ENCODE measurements at places on chromosomes 3 and 15. TPM values are rescaled to one million over a fixed set of nuclear protein-coding genes. Genes with fewer than 3 reads are reported as not detected.

GRCh38 chr3:45551214-45552010 lies 43.1 kb upstream of the LIMD1 start:
- DNase-seq: no peak

GRCh38 chr3:123749711-123750110 lies 134.4 kb downstream of the MYLK start:
- no peak for DNase-seq

DNA sequence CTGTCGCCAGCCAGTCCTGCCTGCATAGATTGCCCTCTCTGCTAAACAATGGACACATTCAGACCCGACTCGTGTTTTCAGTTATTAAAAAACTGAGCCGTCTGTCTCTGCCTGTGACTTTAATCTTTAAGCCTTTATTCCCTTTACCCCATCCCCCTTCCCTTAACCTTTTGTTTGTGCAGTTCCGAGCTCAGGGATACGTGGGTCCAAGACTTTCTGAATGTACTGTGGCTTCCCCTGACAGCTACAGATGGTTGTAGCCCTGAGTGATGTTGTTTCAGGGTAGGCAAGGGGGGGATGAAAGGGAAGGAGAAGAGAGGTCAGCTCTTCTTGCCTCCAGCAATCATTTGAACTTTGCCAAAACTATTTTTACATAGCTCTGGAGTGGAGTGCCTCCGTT lies 44.6 kb downstream of the EEFSEC start:
- DNase-seq: no peak

DNA sequence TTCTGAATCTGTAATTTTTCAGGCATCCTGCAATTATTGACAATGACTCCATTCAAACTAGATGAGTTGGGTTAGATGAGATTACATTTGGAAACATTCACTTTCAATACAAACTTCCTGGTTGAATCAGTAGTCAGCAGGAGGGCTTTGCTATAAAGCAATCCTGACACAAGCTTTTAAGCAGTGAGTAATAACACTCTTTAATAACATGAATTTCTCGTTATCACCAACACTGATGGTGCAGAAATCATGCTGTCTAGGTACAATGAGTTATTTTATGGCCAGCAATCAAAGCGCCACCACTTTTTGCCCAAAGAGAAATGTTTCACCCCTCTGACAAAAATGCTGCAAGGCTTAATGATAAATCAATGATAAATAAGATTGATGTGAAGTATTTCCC lies 474.8 kb upstream of the CNTN4 start:
- DNase-seq: no peak

- no peak for DNase-seq
Measured at GRCh38 chr3:53949541-53949940, 57.9 kb upstream of the SELENOK start.

Gene PPP2R3A
- total RNA-seq: 10.2 TPM

Gene GABRG3
- not detected for total RNA-seq

Gene ANKRD63
- 0.28 TPM for total RNA-seq

Gene PLCD1
- total RNA-seq: 9.7 TPM

Gene TARS3
- total RNA-seq: 9.8 TPM

Gene VILL
- total RNA-seq: 12.2 TPM

Data from Caco-2 (cell line).